Activated CD4-positive, alpha-beta T cell treated with anti-CD3 and anti-CD28 coated beads, Interleukin-2, amount 10 ng/mL, durations not matched to agents 24 days and 14 days (primary cell): ENCODE measurements at places on chromosomes 7 and 10.

GRCh38 chr7:81822811-81823210 is 53.0 kb upstream of the HGF start:
- H3K27ac ChIP-seq = no peak overlapping the region
- H3K4me1 ChIP-seq = no peaks in the 10 kb centered on the region
- H3K27me3 ChIP-seq = no peaks in the 10 kb centered on the region
- no peak overlapping the region for H3K4me3 ChIP-seq
- no peaks in the 10 kb centered on the region for H3K36me3 ChIP-seq

GRCh38 chr10:86373251-86373650 is 6.7 kb upstream of the GRID1 start:
- DNase-seq = no peak
- peaks cover 55% of the 10 kb centered on the region for H3K27me3 ChIP-seq
- no peak overlapping the region for H3K27ac ChIP-seq
- no peak overlapping the region for H3K4me3 ChIP-seq

DNA sequence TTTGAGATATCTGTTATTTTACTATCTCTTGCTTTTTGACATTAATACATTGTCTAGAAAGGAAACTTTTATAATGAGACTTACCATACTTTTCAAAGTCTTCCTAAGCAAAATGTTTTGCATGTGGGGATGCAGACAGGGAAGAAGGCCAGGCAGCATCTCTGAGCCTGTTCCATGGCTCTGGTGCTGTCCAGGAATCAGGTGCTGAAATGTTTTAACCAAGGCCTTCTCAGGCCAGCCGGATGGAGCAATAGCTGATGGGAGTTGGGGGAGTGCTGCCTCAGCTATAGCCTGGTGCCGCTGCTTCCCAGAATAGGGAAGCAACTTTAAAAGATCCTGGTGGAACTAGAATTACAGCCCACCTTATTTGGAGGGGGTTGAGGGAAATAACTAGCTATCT is 38.5 kb downstream of the CRTAC1 start:
- no peak overlapping the region for H3K27ac ChIP-seq
- peaks cover 6% of the 10 kb centered on the region for H3K27me3 ChIP-seq
- no peaks in the 10 kb centered on the region for H3K4me1 ChIP-seq
- no peak overlapping the region for H3K4me3 ChIP-seq
- H3K36me3 ChIP-seq = no peaks in the 10 kb centered on the region

- no peak for DNase-seq
- H3K27ac ChIP-seq = no peak overlapping the region
- H3K36me3 ChIP-seq = no peaks in the 10 kb centered on the region
Observed at GRCh38 chr7:134330974-134331373, 14.2 kb upstream of the SLC35B4 start.

DNA sequence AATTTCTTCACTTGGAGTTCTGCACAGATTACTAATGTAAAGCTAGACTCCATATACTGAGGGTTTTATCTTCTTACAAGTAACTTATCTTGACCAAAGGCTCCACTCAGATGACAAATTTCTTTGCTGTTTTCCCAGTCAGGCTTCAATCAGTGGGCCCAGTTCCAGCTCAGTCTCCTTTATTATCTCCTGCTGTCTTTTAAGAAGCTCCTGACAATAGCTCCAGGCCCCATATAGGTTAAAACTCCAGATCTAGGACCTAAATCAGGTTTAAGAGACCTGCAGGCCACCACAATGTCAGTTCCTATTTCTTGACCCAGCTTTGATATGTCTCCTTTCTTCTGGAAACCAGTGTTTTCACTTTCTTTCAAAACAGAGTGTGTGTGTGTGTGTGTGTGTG is 165.2 kb downstream of the RELN start:
- no peak for DNase-seq
- H3K27ac ChIP-seq = no peak overlapping the region
- H3K36me3 ChIP-seq = no peaks in the 10 kb centered on the region

- no peaks in the 10 kb centered on the region for H3K36me3 ChIP-seq
- no peak overlapping the region for H3K4me3 ChIP-seq
- H3K4me1 ChIP-seq = no peaks in the 10 kb centered on the region
- no peak for DNase-seq
- no peak overlapping the region for H3K27ac ChIP-seq
Observed at GRCh38 chr10:63120554-63120953, 12.6 kb upstream of the NRBF2 start.
